ENCODE measurements at places on chromosomes 1 and 21.

GRCh38 chr1:225890346-225891228 lies 1.6 kb upstream of the LEFTY1 start:
- no peak for DNase-seq

GRCh38 chr1:230061801-230062200 lies 5.2 kb upstream of the GALNT2 start:
- no peak for DNase-seq

DNA sequence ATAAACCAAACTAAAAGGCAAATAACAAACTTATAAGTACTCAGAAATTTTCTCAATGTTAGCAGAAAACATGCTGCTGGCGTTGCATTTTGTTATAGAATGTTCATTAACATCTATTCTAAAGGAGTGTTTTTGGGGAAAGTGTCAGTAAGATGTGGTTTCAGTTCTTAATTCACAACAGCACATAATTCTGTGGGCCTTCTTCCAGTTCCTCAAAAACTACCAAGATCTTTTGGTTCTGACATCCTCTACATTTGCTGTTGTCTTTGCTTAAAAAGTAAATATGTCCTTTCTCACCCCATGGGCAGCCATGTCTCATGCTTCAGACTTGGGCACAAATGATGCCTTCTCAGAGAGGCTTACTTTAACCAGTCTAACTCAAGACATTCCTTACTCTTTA lies 152.5 kb downstream of the CDC7 start:
- no peak for DNase-seq

- DNase-seq, result no peak
These were observed 36.5 kb downstream of the ZMYND12 start for GRCh38 chr1:42419126-42419821.

DNA sequence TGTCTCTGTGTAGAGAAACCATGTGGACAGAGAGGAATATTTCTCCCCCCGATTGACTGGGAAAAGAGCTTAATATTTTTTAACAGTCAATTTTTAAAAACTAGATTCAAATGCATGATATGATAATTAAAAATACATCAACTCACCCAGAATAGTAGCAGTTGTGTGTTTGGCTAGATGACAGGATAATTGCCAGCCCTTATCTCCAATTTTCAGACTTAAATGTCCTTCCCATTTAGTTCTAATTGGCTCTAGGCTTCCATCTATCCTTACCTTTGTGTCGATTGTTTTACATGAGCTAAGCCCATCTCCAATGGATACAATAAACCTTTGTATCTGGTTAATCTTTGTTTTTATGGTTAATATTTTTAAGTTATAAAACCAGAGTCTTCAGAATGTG lies 23.9 kb upstream of the KIAA0040 start:
- no peak for DNase-seq

DNA sequence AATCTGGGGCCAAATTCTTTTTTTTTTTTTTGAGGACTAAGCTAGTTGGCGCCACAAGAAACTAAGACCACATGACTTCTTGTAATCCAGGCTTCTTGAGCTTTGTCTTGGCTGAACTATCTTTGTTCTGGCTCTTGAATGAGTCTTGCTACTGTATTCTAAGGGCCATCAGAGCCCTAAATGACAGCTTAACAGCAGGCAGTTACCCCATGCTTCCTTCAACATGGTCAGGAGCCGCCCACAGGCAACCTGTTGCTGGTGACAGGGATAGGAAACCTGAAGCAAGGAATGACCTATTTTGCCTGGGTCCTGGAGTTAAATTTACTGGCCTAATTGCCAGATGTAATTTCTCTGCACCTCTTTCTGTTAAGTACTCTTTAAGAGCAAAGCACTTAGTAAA lies 188.2 kb upstream of the PLXNA2 start:
- DNase-seq, result no peak

DNA sequence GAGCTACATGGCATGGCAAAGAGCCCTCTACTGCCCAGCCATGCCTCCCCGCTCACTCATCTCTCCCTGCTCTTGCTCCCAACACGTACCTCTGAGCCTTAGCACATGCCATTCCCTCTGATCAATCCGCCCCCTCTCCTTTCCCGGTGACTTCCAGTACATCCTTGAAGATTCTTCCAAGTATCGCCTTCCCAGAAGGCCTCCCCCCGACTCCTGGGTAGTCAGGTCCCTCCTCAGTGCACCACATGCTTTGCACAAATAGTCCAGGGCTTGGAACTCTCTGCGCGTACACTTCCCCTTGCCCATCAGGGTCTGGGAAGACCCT lies 77.0 kb upstream of the IFFO2 start:
- DNase-seq, result no peak

DNA sequence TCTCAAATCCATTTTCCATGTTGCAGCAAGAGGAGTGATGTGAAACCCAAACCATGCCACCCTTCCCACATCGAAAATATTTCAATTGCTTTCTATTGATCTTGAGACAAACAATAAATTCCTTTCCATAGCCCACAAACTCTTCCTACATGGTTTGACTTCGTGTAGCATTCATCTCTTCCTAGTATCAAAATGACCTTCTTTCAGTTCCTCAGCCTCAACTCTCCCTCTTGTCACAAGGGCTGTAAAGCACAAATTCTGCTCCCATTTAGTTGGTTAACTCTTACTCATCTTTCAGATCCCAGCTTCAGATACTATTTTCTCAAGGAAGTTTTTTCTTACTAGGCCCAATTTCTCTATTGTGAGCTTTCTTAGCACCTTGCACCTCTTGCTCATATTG lies 99.0 kb downstream of the ZNF281 start:
- DNase-seq, result no peak

GRCh38 chr1:1116701-1117468 lies 996 bp upstream of the C1orf159 start:
- DNase-seq, result no peak

DNA sequence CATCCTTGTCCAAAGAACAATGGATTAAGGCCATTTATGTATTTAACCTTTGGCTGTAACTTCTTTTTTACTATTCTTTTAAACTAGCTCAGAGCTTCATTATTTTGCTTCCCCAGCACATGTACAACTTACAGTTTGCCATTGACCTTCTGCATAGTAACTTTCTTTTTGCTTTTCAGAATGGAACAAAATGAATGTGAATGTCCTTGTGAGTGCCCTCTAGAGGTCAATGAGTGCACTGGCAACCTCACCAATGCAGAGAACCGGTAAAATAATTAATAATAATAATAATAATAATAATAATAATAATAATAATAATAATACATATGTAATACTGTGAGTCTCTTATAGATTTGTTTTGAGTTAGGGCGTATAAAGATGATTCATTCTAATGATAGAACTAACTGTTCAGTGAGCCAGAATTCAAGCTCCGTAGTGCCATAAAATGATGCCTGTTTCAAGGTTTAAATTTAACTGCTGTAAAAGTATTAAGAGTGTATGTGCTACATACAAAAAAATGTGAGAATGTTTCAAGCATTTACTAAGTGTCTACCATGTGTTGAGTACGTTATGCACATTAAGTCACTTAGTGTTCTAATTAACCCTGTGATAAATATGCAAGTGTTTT lies 69.0 kb upstream of the RAVER2 start:
- no peak for DNase-seq

DNA sequence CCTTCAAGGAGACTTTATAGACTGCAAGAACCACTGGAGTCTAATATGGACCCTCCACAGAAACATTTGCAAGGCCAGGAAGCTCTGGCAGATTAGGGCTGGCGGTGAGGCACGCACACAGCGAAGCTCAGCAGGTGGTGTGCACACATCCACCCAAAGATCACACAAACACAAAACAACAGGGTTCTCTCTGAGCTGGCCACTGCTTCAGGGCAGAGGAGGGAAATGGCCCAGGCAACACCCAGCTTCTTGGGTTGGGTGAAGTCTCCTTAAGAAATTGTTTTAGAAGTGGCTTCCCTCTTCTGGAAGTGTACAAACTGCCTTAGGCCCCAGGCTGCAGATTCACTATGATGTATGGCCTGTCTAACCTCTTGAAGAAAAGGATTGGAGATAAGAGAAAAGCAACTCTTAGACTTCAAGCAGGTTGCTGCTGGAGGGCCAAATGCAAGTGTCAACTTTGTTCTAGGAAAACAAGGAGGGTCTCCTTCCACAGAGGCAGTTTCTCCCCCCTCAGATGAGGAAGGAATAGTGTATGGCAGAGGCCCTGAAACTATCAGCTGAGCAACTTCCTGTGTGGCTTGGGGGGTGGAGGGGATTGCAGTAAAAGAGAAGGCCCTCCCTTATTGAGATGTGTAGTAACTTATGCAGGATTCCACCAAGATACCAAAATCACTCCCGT lies 2.0 kb downstream of the RCSD1 start:
- no peak for DNase-seq

DNA sequence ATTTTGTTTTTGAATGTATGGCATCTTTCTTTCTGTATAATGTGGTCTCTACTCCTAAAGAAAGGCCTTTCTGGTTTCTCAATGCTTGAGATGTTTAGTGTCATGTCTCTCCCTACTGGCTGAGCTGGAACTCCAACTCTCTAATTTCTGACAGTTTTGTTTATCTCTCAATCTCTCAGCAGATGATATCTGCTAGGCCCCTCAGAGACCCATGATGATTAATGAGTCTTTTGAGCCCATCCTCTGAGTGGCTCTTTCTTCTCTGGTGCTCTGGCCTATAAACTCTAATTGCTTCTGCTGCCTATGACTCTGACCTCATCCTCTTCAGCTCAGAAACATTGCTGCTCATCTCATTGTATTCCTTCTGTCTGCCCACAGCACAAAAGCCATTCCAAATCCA lies 46.6 kb downstream of the CRB1 start:
- DNase-seq, result no peak

DNA sequence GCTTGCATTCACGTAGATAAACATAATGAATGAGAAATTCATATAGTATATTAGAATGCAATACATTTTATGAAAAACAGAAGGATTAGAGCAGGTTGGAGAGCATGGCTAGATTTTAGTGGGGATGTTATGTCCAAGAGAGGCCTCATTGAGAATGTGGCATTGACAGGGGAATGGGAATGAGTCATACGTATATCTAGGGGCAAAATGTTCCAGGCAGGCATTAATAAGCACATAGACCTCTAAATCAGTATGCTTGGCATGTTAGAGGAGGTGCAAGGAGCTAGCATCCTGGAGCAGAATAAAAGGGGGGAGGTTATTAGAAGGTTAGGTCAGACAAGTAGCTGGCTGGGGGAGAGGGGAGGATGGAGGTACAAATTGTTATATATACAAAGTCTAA lies 93.0 kb downstream of the USH2A start:
- DNase-seq, result no peak

GRCh38 chr1:61445269-61445825 lies 279.6 kb downstream of the TM2D1 start:
- no peak for DNase-seq

- DNase-seq, result no peak
These were observed 3.3 kb upstream of the CCDC28B start for GRCh38 chr1:32197074-32197473.

DNA sequence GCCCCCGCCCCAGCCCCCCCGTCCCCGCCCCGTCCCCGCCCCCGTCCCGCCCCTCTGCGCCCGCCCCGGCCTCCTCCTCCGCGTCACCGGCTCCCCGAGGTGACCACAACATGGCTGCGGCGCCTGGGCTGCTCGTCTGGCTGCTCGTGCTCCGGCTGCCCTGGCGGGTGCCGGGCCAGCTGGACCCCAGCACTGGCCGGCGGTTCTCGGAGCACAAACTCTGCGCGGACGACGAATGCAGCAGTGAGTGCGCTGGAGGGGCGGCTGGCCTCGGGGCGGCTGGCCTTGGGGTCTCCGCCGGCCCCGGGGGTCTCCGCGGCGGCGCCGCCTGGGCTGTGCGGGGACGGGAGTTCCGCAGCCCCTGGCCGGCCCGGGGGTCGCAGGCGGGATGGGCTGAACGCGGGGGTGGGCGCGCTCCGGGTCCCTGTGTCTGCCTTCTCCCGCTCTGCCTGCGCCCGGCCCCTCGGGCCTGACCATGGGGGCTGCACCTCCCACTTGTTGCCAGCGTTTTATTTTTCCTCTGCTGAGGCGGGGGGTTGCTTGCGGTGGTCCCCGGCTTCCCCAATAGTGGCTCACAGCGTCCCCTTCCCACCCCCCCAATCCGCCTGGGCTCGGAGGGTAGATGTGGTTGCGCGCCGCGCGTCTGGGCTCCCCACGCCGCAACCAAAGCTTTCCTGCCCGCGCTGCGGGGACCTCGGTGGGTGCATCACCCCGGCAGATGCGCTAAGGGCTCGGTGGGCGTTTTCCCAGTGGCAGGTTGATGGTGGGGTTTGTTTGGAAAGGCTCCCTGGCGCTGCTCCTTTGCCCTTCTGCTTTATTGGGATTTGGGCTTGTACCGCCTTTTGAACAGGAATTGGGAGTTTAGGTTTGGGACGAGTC lies at the start of gene MIA3:
Gene MIA3, plus strand, starts transcription at position 97 of the 879 bp plus-strand sequence. Its CDS starts 14 bp downstream, at position 111.
- DNase-seq, result peak; percentile 26

Data from fibroblast of skin of left biceps (primary cell).